ENCODE measurements at places on chromosomes 1 and 21. TPM values are rescaled to one million over a fixed set of nuclear protein-coding genes. Genes with fewer than 3 reads are reported as not detected.

Gene KIF21B
- total RNA-seq: 0.33 TPM

Gene CCDC30
- 0.66 TPM for total RNA-seq

Gene TENT5C
- 0.17 TPM for total RNA-seq

Gene CGN
- 2.0 TPM for total RNA-seq
